ENCODE measurements at places on chromosomes 4 and X.

DNA sequence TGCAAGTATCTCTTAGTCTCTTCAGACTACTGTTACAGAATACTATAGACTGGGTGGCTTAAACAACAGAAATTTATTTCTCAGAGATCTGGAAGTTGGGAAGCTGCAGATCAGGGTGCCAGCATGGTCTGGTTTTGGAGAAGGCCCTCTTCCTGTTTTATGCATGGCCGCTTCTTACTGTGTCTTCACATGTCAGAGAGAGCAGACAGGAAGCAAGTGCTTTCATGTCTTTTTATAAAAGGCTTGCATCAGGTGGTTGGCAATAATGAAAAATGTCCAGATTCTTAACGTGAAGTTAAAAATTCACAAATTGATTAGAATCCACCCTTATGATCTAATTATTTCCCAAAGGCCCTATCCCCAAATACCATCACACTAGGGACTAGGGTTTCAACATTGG, 284.9 kb downstream of the RPA4 start:
- DNase-seq, result no peak

GRCh38 chr4:183434666-183435190, 9.7 kb upstream of the CDKN2AIP start:
- peak; percentile 35 for DNase-seq

GRCh38 chrX:110159865-110160264, 157.0 kb downstream of the TMEM164 start:
- no peak for DNase-seq

- DNase-seq, result peak; percentile 8
These were observed 140.9 kb upstream of the ATP6AP2 start for GRCh38 chrX:40439625-40440532.

GRCh38 chr4:140096921-140097320, 57.1 kb downstream of the MAML3 start:
- DNase-seq, result no peak

- no peak for DNase-seq
These were observed 108.3 kb upstream of the USP9X start for GRCh38 chrX:40976981-40977380.

- DNase-seq, result no peak
These were observed 64.9 kb downstream of the CD99L2 start for GRCh38 chrX:150833454-150834056.

DNA sequence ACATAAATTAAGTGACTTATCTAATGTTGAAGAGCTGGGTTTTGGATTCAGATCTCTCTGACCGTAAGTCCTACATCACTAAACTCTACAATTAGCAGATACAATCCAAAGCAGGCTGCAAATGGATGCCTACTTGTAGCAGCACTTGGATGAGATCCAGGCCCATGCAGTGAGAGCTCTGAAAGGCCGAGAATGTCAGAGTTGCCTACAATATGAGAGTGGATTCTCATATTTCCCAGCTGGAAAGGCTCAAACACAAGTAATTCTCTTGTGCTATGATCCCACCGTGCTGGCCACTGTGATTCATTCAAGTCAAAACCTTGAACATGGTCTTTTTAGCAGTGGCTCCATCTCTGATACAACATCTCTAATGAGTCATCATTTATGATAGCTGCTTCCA, 125.4 kb upstream of the CHRDL1 start:
- DNase-seq, result no peak

DNA sequence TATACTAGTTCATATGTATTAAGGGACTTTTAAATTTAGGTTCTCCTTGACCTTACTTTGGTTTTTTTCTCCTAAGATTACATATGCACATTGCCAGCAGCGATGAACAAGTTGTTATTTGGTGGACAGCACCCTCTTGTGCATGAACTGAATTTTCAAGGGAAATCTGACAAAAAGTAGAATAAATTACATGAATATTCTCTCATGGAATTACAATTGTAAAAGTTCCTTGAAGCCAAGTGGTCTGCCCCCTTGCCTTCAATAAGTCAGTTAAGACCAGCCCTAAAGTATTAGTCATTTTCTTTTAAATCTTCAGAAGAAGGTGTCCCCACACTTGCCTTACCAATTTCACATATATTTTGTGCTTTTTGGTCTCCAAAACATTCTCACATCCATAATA, 30.7 kb upstream of the SMARCA5 start:
- peak; percentile 38 for DNase-seq

- no peak for DNase-seq
These were observed 19.1 kb upstream of the RBM47 start for GRCh38 chr4:40648742-40649281.

DNA sequence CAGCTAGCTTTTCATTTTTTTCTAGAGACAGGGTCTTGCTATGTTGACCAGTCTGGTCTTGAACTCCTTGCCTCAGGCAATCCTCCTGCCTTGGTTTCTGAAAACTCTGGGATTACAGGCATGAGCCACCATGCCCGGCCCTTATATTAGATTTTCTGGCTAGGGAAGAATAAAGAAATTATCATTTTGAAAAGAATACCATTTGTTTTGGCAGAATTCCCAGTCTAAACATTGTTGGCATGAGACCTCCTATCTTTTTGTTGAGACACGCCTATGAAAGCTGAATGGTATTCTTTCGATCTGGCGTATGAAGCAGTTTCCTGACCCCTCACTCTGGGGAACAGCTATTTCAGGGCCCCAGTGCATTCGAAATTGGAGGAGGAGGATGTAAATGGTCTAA, 107.0 kb downstream of the REPS2 start:
- no peak for DNase-seq

DNA sequence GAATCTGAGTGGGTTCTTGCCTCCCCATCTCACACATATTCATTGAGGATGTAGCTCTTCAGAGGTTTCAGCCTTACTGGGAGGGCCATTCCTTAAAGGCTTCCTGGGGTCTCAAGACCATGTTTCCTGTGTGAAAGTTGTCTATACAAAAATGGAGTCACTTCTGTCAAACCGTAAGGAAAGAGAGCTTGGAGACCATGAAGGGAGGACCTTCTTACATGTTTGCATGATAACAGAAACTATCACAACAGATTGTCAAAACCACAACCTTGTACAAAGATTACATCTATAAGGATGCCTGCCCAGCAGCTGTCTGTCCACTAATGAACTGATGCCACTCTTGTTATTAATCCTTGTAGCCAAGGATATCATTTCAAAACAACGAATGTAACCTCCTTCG, 139.3 kb downstream of the PDE5A start:
- no peak for DNase-seq

DNA sequence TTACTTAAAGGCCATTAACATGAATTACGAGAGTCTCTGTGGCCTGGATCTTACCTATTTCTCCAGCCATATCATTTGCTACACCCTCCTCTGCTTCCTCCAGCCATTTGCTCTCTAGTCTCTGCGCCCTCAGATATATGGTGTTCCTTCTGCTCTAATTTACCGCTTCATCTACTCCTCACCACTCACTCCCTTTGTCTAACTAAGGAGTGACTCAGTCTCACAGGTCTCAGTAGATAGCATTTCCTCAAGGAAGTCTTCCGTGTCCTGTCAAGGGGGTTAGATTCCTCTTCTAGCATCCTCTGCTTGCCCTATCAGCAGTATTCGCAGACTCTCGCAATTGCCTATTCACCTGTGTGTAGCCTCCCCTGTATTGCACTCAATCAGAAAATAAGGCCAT, 892.1 kb upstream of the INTU start:
- DNase-seq, result no peak

DNA sequence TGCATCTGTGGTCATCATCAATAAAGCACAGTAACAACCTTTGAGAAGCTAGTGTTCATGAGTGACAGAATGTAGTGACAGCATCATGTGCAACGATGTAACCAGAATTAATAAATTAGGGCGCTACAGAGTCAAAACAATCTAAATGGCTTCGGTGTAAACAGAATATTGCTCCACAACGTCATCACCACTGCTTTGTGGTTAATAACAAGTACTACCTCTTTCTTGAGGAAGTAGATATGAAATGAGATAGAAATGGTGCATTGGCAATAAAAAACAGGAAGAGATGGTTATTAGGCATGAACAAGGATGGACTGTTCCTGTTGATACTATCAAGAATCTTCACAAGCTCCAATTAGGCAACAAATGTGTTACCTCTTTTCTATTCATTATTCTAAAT, 8.7 kb upstream of the PDHA2 start:
- DNase-seq, result no peak

Data from M059J (cell line).